ENCODE measurements at places on chromosomes 11 and 22.

DNA sequence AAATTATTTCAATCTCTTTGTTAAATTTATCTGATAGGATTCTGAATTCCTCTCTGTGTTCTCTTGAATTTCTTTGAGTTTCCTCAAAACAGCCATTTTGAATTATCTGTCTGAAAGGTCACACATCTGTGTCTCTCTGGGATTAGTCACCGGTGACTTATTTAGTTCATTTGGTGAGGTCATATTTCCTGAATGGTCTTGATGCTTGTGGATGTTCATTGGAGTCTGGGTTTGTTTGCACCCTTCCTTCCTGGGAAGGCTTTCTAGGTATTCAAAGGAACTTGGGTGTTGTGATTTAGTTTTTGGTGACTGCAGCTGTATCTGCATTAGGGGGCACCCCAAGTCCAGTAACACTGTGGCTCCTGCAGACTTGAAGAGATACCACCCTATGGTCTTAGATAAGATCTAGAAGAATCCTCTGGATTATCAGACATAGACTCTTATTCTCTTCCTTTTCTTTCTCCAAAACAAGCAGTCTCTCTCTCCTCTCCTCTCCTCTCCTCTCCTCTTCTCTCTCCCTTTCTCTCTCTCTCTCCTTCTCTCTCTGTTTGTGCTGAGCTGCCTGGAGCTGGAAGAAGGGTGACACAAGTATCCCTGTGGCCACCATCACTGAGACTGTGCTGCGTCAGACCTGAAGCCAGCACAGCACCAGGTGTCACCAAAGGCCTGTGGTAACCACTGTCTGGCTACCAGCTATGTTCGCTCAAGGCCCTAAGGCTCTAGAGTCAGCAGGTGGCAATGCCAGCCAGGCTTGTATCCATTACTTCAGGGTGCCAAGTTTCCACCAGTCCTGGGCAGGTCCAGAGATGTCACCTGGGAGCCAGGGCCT, 3.3 kb upstream of the HEPN1 start:
- no peak for DNase-seq

GRCh38 chr11:3203221-3204043, 15.2 kb downstream of the MRGPRG start:
- no peak for DNase-seq

GRCh38 chr11:130272336-130272735, 42.4 kb downstream of the ZBTB44 start:
- no peak for DNase-seq

GRCh38 chr11:35259529-35259928, 120.6 kb downstream of the CD44 start:
- DNase-seq: no peak

DNA sequence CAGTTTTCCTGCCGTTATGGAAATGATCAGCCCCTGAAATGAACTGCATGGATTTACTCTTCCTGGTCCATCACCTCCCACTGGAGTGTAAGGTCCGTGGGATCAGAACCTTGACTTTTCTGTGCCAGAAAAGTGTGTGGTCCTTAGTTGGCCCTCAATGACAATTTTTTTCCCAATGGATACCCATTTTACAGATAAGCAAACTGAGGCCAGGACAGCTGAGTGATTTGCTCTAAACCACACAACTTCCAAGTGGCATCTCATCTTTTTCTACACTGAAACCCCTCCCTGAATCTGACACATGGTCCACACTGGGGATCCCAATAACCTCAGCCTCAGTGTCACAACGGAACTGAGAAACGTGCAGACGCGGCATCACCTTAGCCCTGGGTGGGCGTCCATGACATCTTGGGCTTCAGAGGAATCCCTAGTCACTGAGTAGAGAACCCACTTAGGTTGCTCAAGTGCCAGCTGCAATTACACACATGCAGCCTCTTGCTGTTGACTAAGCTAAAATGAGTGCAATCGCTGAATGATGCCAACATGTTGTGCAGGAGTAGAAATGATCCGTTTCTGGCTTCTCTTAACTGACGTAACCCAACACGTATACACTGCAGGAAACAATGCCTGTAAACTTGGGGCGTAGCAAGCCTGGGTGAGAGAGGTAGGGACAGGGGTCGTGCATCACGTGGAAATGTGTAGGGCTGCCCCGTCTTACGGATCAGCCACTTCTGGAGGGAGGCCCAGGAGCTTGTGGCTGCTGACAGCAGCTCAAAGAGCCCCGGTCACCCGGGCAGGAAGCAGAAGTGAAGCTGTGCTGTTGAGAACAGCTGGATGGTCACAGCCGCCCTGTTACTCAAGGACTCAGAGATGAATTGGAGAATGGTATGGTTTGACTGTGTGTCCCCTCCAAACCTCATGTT, 136.3 kb downstream of the SHANK2 start:
- no peak for DNase-seq

GRCh38 chr11:16981651-16982194, 32.5 kb downstream of the PLEKHA7 start:
- no peak for DNase-seq

DNA sequence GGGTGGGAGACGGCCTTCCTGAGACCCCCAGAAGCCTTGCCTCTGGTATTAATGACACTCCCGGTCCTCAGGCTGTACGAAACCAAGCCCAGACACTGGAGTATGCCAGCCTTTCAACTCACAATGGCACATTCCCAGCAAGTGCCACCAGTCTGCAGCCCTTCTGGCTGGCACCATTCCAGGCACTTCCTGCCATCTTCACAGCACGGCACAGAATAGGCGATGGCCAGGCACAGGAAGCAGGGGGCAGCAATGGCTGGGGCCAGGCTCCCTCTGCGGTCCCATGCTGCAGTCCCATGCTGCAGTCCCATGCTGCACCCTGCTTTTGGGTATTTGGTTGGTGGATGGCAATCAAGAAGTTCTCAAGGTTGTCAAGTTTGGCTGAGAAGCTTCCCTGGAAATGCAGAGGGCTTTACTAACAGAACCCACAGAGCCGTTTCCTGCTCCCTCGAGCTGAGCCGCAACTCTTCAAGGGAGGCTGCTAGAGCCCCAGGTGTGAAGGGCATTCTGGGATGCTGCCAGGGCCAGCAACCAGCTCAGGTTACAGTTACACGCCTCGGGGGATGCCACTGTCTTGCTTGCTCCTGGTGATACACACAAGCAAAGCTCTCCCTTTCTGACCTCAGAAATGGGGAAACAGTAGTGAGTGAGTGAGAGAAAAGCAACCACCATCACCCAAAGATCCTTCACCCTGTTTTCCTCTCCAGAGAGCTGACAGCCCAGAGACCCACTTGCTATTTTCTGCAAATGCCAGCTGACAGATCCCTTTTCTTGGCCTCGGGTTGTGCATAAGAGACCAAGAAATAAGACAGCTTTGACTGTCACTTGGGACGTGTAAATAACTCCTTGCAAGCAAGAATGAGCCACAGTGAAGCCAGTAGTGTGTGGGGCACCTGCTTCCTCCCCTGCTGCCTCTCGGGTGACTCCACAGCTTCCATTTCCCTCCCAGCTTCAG, 23.9 kb downstream of the LRFN4 start:
- no peak for DNase-seq

- DNase-seq: no peak
Measured at GRCh38 chr11:37770145-37770544, 1172.1 kb upstream of the RAG2 start.

DNA sequence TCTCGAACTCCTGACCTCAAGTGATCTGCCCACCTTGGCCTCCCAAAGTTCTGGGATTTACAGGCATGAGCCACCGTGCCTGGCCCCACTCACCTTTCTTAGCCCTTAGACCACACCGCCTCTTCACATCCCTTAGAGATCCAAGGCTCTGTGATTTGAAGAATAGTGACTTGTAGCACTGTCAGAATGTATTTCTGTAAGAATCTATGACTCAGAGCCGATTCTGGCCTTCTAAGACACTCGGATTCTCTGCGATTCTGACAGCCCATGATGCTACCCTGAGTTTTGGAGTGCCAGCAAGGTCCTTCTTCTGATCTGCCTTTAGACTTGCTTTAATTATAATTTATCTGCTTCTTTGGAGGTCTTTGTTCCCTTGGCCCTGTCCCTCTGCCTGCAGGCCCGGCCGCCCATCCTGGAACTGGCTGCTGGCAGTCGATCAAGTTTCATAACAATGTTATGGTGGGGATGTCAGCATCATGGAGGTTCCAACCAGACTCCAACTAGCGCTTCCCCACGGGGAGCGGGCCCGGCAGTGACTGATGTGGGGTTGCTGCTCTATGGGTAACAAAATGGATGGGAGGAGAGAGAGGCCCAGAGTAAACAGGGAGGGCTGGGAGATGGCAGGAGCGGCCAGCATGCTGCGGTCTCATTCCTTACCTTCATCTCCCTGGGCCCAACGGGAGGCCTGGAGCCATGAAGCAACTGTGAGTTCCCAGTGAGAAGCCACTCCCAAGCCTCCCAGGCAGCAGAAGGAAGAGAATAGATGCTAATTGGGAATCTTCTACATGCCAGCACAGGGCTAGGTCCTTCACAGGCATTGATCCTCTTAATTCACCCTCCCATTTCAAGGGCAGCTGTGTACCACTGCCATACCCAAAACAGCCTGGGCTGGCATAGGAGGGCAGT, 55.7 kb upstream of the RASD2 start:
- no peak for DNase-seq

- DNase-seq: no peak
Measured at GRCh38 chr11:115220911-115221310, 283.3 kb downstream of the CADM1 start.

- peak; percentile 71 for DNase-seq
Measured at GRCh38 chr22:22959147-22959827, 71.7 kb downstream of the IGLL5 start.

GRCh38 chr11:45879803-45880686, 5.4 kb upstream of the MAPK8IP1 start:
- no peak for DNase-seq

- no peak for DNase-seq
Measured at GRCh38 chr11:18063862-18064434, 17.9 kb upstream of the TPH1 start.

- no peak for DNase-seq
Measured at GRCh38 chr11:19315511-19315910, 74.8 kb upstream of the E2F8 start.

DNA sequence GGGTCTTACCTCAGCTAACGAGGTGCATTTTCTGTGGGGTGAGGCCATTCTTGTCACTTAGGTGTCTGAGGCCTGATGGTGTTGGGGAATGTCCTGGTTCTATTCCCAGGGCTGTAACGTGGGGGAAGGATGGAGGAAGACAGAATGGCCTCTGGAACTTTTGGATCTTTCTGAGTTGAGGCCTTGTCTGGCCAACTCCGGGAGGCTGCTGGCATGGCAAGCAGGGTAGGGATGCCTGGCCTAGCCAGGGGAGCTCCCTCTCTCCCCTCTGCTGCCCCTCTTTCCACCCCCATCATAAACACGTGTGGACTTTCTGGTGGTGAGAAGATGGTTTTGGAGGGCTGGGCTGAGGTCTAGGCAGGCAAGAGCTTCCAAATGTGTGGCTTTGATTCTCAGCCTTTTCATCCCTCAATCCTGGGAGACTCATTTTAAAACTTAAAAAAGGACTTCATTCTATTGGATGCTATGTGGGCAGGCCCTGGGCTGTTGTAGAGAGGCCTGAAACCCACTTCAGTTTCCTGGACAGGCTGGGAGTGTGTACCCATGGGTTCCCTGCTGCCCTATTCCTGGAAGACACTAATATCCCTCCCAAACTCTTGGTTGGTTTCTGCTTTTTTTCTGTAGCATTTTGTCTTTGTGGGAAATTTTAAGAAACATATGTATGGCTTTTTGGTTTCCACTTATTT, 30.9 kb downstream of the ZBTB16 start:
- DNase-seq: no peak

GRCh38 chr11:61718046-61718531, 34.3 kb upstream of the MYRF start:
- DNase-seq: no peak

GRCh38 chr11:62603776-62604299, 2.2 kb upstream of the MTA2 start:
- no peak for DNase-seq

DNA sequence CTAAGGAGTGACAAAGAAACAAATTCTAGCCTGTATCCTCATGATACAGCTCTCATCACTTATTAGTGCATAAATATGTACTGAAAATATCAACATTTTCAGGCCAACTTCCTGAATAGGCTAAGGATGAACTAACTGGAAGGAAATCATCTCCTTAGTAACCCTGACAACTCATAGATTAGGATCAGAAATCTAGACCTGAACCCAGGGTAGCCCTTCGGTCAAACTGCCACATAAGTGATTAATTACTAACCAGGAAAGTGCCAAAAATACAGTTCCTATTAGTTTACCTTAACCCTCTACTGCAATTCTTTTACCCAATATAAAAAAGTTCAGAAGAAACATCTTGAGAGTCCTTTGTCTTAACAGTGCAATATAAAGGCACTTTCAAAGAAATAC, 40.0 kb downstream of the AMBRA1 start:
- DNase-seq: no peak

- DNase-seq: peak; percentile 56
Measured at GRCh38 chr22:26398741-26399153, 30.3 kb upstream of the ASPHD2 start.

DNA sequence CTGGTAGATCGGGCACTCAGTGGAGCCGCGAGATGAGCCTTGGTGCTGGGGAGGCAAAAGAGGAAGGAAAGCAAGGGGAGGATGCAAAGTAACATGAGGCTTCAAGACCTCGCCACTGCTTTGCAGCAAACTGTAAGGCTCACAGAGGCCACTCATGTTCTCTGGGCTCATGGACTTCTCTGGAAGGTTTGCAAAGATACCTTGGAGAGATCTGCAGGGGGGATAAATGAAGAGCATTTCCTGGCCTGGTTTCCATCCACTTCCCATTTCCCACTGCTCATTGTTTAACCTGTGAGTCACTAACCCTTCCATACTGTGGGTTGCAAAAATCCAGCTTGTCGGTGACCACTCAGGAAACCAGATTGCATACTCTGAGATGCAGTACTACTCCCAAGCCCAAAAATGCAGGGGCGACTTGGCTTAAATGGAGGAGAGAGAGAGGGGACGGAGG, 38.5 kb downstream of the OSBP2 start:
- DNase-seq: no peak

- no peak for DNase-seq
Measured at GRCh38 chr11:105863523-105863922, 158.5 kb downstream of the MSANTD4 start.

- peak; percentile 78 for DNase-seq
Measured at GRCh38 chr11:125923012-125923579, 18.8 kb downstream of the DDX25 start.

DNA sequence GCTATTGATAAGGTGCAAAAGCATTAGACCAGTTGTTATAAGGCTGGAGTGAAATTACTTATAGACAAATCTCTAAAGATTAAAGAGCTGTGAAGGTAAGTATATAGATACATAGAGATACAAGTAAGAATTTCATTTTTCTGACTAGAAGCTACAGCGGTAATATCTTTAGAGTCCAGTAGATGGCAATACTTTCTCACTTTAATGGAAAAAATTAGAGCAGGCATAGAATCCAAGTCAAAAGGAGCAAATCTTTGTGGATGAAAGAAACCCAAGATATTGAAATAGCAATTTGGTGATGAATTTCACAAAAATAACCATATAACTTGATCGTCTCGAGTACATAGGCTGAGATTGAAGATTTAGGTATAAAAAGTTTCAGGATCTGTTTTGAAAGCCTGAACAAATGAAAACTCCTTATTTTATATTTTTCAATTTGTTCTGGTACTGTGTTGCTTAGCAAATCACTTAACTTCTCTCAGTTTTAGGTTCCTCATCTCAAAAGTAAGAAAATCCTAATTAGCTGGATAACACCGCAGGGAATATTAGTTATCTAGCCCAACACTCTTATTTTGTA, 81.9 kb downstream of the UVRAG start:
- no peak for DNase-seq

All from colonic mucosa (tissue), 4 donors.